ENCODE measurements at places on chromosomes 6 and 20.

- no peak for DNase-seq
These were observed 18.4 kb downstream of the LAMA4 start for GRCh38 chr6:112235956-112236355.

- DNase-seq: no peak
These were observed 86.2 kb downstream of the ANKRD60 start for GRCh38 chr20:58141971-58142842.

- DNase-seq: no peak
These were observed 62.4 kb upstream of the RNF146 start for GRCh38 chr6:127204281-127204680.

DNA sequence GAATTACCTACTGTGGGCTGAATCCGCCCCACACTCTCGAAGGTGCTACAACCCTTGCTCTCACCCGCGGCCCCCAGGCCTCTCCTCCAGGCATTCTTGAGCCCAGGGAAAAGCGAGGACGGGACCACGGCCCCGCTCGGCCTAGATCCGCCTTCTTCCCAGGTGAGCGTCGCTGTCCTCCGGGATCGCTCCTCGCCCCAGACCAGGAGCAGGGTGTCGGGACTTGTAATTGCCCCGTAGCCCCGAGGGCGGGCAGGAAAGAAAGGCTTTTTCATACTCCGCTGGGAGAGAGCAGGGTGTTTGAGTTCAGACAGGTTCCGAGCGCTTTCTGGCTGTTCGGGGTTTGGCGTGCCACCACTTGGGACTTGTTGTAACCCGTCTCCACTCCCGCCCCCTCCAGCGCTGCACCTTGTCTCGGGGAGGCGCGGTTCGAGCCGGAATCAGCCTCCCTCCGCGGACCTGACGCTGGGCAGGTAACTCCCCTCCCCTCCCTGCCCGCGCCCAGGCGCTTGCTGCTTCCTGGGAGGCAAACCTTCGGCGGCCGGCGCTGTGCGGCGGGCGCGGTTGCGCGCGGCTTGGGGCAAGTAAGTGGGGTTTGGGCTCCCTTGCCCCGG is at the start of gene FAM83B:
Gene FAM83B, plus strand, starts transcription at position 529 of the 614 bp plus-strand sequence. CDS start 23,476 bp downstream, outside the sequence.
- DNase-seq: no peak

DNA sequence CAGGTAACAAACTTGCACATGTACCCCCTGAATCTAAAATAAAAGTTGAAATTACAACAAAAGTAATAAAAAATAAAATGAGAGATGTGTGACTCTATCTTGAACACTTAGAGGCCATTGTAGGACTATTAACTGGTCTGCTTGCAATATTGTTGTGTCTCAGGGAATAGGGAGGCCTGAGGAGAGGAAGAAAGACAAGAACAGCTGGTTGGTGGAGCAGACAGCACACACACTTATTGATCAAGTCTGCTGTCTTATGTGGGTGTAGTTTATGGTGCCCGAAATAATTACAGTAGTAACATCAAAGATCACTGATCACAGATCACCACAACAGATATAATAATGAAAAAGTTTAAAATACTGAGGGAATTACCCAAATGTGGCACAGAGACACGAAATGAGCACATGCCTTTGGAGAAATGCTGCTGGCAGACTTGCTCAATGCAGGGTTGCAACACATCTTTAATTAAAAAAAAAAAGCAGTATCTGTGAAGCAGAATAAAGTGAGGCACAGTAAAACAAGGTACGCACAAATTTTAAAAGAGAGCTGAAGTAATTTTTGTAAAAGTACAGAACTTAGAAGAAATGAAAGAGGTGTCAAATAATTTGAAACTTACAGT is 110.1 kb upstream of the HDAC2 start:
- no peak for DNase-seq

DNA sequence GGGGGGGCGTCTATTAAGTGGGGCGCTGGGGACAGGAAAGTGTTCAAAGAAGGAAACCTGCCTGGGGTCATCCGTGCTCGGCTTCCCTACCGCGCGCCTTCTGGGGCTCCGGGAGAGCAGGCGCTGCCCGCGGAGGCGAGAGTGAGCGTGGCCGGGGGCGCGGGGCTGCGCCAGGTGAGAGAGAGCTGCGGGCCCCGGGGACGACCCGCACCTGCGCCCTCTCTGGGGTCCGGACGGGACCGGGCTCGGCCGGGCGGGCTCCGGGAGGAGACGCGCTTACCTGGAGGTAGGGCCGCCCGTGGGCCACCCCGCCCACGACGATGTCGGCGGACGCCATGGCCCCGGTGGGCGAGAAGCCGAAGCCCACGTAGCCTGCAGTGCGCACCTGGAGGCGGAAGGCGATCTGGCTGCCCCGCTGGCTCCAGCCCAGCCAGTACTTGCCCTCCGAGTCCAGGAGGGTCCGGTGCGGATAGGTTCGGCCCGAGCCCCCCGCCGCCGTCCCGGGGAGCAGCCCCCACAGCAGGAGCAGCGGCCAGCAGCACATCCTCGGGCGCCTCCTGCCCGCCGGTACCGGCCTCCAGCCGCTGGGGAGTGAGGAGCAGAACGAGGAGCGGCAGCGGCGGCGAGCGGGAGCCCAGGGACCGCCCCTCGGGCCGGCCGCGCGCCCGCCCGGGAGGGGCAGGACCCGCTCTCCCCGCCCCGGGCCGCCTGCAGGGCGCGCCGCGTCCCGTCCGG is at the start of gene MOXD1:
Gene MOXD1, minus strand, starts transcription at position 593 of the 735 bp plus-strand sequence. Its CDS starts 49 bp downstream, at position 544.
- no peak for DNase-seq

DNA sequence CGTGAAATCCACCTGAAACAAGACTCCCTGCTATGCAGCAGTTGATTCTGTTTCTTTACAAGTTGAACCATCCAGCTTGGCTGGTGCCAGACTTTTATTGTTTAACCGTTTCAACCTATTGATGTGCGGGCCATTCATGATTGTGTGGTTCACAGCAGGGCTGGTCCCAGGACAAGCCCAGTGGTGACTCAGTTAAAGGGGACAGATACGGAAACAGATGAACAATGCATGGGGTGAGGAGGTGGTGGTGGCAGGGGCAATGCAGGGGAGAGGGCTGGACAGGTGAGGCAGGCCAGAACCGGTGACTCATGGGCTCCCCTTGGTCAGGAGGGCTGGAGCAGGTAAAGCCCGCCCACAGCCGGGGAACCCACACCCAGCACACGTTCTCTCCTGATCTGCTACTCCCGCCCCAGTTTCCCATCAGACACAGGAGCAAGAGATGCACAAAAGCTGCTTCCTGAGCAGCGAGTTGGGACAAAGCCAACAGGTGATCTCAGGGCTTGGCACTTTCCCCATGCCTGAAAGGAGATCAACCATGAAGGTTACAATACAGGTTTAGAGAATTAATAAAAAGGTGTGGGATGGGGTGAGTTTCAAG is 232.2 kb downstream of the LY86 start:
- DNase-seq: no peak

GRCh38 chr6:69555088-69555638 is 241.6 kb downstream of the LMBRD1 start:
- no peak for DNase-seq

- no peak for DNase-seq
These were observed 68.1 kb upstream of the SNRPB2 start for GRCh38 chr20:16661756-16662155.

DNA sequence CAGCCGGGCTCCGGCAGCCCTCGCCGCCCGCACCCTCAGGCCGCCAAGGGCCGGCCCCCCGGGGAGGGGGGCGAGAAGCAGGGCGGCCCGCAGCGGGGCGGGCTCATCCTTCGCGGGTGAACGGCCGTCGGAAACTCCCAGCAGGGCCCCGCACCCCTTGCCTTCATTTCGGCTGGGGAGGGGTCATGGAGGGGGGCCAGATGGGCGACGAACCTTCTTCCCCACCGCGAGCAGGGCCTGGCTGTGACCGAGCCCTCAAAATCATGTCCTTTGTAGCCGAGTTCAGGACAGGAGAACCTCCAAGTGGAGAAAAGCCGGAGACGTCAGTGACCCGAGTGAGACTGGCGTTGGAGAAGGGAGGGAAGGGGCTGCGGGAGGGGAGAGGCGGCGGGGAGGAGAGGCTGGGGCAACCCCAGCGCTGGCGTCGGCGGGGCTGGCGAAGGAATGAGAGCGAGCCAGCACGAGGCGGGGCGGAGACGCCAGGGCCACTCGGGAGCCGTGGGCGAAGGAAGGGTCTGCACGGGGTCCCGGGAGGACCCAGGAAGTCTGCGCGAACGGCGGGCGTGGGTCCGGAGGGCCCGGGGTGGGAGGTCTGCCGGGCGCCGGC is 571 bp upstream of the FOXC1 start:
- no peak for DNase-seq

DNA sequence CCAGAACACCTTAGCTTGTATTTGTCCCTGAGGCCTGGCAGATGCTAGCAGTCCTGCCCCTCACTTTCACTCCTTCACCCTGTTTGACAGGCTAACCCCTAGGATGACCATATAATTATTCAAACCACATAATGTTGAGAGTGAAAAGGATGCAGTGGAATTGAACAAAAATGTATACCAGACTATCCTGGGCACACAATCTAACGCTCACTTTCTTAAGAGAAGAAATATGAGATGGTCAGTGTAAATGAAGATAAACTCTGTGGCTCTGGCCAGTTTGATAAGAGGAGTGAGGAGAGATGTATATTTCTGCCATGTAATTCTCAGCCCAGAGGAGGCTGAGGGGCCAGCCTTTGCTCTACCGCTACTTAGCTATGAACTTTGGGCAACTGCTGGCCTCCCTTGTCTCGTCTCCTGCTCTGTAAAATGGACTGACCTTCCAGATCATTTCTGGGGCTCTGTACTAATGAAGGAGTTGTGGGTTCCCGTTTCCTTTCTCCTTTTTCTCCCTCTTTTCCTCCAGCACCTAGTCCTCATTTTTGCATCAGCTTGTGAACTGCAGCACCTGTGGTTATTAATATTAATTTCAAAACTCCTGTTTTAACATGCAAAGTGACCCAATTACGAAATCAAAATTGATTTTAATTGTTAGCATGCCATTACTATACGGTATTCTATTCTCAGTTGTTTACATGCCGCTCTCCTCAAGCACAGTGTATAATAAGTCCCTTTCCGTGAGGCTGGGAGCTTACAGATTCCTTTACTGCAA is 92.5 kb upstream of the IYD start:
- no peak for DNase-seq

DNA sequence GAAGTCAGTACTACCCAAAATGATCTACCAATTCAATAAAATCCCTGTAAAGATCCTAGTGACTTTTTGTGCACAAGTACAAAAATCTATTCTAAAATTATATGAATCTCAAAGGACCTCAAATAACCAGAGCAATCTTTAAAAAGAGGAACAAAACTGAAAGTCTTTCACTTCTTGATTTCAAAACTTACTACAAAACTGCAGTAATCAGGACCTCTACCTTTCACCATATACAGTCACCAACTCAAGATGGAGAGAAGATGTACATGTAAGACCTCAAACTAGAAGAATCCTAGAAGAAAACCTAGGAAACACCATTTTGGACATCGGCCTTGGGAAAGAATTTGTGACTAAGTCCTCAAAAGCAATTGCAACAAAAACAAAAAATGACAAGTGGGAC is 109.5 kb upstream of the CD93 start:
- no peak for DNase-seq

DNA sequence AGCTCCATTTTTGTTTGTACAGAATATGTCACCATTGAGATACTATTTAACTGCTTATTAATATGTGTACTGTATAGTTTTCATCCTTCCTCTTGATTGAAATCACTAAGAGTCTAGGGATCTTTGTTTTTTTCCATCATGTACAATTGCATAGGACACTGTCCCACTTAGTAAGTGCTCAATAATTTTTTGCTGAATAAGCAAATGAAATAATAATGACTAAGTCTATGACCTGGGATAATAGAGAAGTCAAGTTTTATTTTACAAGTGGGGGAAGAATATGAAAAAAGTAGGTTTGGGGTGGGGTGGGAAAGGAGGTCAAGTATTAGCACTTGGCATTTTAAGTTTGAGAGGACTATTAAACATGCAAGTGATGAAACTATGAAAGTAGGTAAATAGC is 4.5 kb upstream of the EYS start:
- no peak for DNase-seq

DNA sequence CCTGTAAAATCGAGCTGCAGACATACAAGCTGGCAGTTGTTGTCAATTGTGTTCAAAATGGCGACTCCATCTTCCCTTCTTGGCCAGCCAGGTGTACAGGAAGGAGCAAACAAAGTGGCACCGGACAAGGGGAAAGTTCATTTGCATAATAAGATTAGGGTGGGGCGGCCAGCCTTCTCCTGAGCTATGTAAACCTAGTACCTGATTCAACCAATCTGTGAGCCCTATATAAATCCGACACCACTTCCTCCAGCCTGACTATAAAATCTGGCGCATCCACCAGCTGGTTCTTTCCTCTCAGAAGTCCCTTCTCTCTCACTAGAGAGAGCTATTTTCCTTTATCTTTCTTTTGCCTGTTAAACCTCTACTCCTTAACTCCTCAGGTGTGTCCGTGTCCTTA is 8.1 kb upstream of the HBS1L start:
- no peak for DNase-seq

- DNase-seq: no peak
These were observed 24.5 kb upstream of the PTCHD4 start for GRCh38 chr6:48135323-48136084.

GRCh38 chr20:42338294-42339201 is 720.4 kb upstream of the CHD6 start:
- DNase-seq: no peak

DNA sequence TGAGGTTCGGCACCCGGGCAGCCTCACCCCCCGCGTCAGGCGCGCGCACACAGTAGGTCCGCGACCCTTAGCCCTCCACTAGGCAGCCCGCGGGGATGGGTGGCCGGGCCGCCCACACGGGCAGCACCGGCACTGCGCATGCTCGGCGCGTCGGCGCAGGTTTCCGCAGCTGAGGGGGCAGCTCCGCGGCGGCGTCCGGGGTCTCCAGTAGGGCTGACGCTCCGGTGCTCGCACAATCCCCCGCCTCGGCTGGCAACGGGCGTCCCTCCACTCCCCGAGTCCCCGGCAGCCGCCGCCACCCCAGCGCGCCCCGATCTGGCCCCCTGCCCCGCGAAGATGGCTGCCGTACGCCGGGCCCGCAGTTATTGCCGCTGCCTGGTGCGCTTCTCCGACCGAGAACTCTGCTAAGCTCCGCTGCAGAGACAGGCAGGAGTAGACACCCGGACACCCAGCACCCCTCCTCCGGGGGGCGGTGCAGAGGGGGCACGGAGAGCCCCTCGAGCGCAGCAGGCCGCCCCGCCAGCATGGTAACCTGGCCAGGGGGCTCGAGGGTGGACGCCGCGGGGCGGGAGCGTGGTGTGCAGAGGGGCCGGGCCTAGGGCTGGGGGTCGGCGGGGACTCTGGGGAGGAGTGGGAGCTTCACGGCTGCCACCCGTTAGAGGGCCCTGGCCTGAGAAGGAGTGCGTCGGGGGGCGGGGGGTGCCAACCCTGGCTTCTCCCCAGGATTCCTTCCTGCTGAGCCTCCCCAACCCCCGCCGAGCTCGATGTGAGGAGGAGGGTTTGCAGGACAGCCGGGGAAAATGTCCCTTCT is at the start of gene FBXO9:
Gene FBXO9, plus strand, starts transcription at position 139 of the 811 bp plus-strand sequence. Its CDS starts 386 bp downstream, at position 525.
- DNase-seq: no peak

All from AG04450 (cell line).